NCI-H446 (cell line): ENCODE measurements at places on chromosomes 11 and 22.

- DNase-seq = no peak
Observed at GRCh38 chr11:67667490-67668191, 6.8 kb downstream of the ALDH3B2 start.

- no peak for DNase-seq
Observed at GRCh38 chr22:39814899-39815298, 78.7 kb downstream of the ENTHD1 start.

GRCh38 chr11:16271258-16271657 is 85.1 kb downstream of the SOX6 start:
- DNase-seq = no peak

- no peak for DNase-seq
Observed at GRCh38 chr11:35598254-35599125, 19.8 kb upstream of the FJX1 start.

- no peak for DNase-seq
Observed at GRCh38 chr11:116826751-116827431, 2.8 kb upstream of the APOC3 start.
